Kasumi-1 (cell line): ENCODE measurements at places on chromosomes 16 and 17.

DNA sequence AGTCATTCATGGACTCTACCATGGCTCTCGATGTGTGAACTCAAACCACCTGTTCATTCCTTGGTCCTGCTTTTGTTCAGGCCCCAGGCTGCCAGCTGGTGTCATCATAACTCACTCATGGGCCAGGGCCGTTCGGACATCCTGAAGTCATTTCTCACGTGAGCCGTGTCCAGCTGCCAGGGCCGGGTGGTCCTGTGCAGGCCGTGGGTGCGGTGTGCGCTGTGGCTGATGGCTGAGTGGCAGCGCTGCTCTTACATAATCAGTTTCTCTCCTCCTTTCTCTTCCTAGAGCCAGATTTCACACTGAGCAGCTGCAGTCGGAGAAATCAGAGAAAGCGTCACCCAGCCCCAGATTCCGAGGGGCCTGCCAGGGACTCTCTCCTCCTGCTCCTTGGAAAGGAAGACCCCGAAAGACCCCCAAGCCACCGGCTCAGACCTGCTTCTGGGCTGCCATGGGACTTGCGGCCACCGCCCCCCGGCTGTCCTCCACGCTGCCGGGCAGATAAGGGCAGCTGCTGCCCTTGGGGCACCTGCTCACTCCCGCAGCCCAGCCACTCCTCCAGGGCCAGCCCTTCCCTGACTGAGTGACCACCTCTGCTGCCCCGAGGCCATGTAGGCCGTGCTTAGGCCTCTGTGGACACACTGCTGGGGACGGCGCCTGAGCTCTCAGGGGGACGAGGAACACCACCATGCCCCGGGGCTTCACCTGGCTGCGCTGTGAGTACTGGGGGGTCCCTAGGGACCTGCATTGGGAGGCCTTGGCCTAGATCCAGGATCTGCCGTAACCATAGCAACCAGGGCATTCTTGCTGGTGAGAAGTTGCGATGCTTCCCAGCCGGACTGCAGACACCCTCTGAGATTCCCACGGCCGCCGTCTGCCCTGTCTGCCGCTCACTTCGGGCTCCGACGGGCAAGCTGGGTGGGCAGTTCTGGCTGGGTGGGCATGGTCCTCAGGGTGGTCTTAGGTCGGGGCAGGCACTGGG lies at the start of gene IL34:
TSS of gene IL34 (plus strand) at position 300 of the 982 bp plus-strand sequence. CDS start at position 689, 389 bp downstream.
- no peak for DNase-seq

GRCh38 chr17:74737299-74738050 lies 419 bp downstream of the RAB37 start:
- DNase-seq: peak; percentile 81

- no peak for DNase-seq
Observed at GRCh38 chr16:12420661-12421209, 383.0 kb downstream of the CPPED1 start.

- peak; percentile 64 for DNase-seq
Observed at GRCh38 chr16:29820271-29820701, at the start of gene MVP. MVP (plus strand) TSS chr16:29820462; CDS start chr16:29830550, 10,088 bp downstream.

- peak; percentile 56 for DNase-seq
Observed at GRCh38 chr17:73430848-73431247, 119.0 kb upstream of the CDC42EP4 start.

- DNase-seq: no peak
Observed at GRCh38 chr17:50954641-50955121, 88.5 kb upstream of the TOB1 start.

DNA sequence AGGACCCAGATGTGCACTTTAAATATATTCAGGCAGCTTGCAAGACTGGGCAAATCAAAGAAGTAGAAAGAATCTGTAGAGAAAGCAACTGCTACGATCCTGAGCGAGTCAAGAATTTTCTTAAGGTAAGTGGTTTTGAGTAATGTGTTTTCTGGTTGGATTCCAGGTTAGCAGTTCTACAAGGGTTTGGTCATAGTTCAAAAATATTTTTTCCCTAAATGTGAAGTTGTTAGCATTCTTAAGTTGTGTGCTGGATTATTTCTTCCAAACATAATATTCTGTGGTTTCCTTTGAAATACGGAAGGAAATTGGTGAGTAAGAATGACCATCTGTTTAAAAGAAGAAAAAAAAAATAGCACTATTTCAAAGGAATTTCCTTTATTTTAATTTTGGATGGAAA lies 38.4 kb downstream of the PTRH2 start:
- DNase-seq: peak; percentile 87

DNA sequence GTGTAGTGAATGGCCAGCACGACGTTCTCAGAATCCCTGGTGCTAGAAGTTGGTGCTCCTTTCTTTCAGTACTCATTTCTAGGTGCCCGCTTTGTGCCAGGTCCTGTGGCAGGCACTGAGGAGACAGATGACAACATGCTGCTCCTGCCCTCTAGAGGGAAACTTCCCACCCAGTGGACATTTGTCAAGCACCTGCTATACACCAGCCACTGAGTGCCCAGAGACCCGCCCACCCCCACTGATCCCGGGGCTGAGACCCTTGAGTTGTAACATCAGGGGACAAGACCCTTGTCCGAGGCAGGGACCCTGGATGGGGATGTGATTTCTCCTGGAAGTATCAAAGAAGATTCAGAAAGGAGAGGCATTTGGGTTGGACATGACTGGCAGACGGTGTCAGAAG lies 25.1 kb downstream of the UNC13D start:
- DNase-seq: no peak

DNA sequence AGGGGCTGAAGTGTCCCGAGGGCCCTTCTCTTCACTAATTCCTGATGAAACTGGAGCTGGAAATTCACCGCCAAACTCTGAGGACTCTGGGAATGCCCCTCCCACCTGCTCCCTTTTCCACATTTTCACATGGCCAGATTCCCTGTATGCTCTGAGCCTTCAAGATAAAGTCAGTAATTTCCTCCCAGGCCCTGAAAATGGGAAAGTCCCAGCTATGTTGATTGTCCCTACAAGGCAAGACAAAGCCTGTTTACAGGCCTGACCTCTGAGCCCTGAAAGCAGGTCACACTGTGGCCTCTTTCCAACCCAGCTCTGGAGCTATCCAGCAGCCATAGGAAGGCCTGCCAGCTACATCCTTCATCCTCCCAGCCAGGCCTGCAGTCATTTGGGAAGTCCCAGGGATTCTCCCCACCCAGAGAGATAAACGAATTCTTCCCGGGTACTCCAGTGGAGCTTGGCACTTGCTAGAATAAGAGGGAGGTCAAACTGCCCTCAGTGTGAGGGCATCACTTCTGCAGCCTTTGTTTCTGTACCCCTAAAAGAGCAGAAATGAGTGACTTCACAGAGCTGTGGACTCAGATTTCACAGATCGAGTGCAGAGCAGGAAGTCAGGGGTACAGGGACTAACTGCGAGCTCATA lies 19.6 kb upstream of the CCL2 start:
- no peak for DNase-seq

GRCh38 chr17:67044940-67045339 lies 586 bp downstream of the CACNG1 start:
- no peak for DNase-seq

GRCh38 chr16:30063893-30064728 lies 1.4 kb upstream of the ALDOA start:
- DNase-seq: peak; percentile 67

DNA sequence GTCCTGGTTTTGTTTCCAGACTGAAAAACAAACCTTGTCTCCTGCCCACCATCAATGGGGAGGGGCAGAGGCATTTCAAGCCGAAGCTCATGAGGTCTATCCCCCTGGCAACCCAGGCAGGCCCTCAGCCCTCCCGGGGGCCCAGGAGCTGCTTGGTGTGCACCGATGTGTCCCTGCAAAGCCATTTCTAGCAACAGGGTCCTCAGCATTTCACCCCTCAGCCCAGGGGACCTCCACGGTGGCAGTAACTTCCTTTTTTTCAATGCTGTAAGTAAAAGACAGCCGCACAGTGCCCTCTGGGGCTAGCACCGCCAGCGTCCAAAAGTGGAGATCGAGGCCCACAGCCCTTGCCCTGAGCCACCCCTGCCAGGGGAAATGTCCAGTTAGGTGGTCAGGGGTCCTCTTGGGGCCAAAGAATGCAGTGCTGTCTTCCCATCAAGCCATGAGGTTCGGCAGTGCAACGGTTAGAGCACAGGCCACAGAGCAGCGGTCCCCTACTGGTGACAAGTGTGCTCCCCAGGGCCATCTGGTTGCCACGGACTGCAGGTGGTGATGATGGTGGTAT lies 79.9 kb downstream of the LITAF start:
- DNase-seq: peak; percentile 0

- DNase-seq: no peak
Observed at GRCh38 chr17:50558091-50558490, 2.4 kb upstream of the CACNA1G start.

- DNase-seq: peak; percentile 29
Observed at GRCh38 chr17:8151641-8152111, 528 bp downstream of the PER1 start.

GRCh38 chr17:17547210-17547764 lies 44.2 kb downstream of the PEMT start:
- no peak for DNase-seq

- no peak for DNase-seq
Observed at GRCh38 chr16:22109258-22109898, 17.0 kb downstream of the VWA3A start.

DNA sequence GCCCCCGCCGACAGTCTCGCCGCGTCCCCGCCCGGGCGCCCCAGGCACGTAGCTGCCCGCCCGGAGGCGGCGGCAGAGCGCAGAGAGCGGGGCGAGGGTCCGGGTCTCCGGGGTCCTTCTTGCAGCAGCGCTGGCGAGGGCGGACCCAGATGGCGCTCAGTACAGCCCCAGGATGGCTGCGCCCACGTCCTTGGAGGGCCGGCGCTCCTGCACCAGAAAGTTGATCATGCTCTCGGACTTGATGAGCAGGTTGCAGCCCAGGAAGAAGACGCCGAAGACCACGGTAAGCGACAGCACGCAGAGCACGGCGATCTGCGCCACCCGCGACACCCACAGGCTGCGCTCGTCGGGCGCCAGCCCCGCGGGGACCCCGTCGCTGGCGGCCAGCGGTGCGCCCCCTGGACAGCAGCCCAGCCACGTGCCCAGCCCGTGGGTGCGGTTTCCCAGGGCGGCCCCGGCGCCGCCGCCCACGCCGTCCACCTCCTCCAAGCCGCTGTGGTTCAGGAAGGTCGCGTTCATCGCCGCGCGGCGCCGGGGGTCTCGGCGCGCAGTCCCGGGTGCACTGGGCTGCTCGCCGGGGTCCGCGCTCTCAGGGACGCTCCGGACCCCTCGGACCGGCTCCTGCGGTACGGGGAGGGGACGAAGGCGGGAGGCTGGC lies 435 bp downstream of the RPRML start:
- DNase-seq: no peak

- DNase-seq: peak; percentile 34
Observed at GRCh38 chr17:38800237-38800760, 943 bp upstream of the PIP4K2B start.

DNA sequence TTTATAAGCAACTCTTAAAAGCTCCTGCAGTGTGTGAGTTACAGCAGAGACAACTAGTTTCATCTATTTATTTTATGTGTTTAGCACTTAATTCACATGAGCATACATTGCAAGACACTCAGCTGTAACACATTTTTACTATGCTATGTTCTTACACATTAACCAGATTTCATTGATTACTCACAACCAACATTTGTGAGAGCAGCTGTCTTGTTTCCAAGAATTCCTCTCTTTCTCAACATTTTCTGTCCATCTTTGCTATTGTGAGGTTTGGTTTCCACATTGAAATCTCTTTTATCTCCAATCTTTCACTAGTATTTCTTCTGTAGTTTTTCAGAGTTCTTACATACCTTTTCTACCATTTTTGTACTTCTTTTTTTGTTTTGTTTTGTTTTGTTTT lies 51.2 kb downstream of the COPRS start:
- no peak for DNase-seq

GRCh38 chr17:67980456-67980855 lies 15.8 kb downstream of the C17orf58 start:
- DNase-seq: no peak

DNA sequence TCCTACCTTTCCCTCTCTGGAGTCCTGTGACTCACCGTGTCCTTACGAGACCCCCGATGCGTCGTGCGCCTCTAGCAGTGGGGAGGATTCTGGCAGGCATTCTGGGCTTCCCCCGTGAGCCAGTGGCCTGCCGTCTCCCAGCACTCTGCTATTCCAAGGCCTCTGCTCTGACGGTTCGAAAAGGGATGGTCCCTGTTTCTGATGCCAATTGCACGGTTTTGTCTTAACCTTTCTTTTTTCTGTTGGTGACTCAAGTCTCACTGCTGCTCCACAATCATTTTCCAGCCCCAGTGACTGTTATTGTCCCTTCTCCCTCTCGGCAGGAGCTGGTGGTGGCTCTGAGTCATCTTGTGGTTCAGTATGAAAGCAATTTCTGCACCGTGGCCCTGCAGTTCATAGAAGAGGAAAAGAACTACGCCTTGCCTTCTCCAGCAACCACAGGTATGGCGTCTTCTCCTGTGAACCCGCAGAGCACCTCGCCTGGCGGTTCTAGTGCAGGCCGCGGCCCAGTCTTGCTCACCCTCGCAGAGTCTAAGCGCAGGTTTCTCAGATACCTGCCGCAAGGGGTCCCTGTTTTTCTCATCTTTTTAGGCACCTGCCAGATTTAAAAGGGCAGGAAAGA lies 100.1 kb upstream of the CHMP6 start:
- peak; percentile 96 for DNase-seq

DNA sequence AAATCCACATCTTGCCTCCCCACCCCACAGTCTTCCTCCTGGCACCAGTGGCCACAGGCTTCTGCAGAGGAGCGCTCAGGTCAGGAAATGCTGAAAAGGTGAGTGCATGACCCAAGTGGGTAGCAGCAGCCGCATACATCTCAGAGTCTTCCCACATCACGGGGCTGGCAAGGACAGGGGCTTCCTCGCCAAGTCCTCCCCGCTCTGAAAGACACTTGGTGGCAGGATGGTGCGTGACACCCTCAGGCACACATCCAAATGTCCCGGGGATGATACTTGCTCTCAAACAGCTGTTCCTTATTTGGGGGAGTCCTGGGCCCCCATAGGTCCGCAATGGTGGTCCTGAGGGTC lies 8.8 kb upstream of the SLC16A5 start:
- DNase-seq: no peak

- DNase-seq: no peak
Observed at GRCh38 chr17:70905796-70906195, 736.5 kb downstream of the KCNJ2 start.

GRCh38 chr16:79593074-79593531 lies 7.4 kb downstream of the MAF start:
- no peak for DNase-seq

GRCh38 chr16:31695667-31696066 lies 168.0 kb downstream of the AHSP start:
- DNase-seq: peak; percentile 99

- peak; percentile 89 for DNase-seq
Observed at GRCh38 chr17:78828470-78829185, 12.0 kb downstream of the USP36 start.

GRCh38 chr17:83198366-83199341 lies 119.2 kb downstream of the METRNL start:
- DNase-seq: peak; percentile 47

DNA sequence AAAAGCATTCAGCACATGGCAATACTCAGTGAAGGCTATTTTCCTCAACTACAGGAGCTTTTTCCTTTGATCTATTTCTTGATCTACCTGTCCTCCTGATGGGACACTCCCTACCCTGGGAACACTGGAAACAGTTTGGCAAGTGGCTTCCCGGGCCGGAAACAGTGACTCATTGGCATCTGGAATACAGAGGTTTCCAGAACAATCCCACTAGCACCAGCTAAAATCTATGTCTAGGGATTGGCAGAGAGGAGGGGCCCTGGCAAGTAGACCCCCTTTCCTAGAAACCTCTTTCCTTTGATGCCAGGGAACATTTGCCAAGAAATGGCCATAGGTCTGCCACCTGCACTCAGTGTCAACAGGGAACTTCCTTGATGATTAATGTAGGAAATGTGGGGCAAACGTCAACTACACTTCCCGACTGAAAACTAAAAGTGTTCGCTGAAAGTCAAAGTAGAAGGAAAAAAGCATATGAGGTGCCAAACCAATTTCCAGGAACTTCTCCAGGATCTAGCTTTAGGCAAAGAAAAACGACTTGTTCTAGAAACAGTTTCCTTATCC lies 30.4 kb upstream of the FBXW10B start:
- no peak for DNase-seq
